ENCODE measurements at places on chromosomes 6 and 20.

DNA sequence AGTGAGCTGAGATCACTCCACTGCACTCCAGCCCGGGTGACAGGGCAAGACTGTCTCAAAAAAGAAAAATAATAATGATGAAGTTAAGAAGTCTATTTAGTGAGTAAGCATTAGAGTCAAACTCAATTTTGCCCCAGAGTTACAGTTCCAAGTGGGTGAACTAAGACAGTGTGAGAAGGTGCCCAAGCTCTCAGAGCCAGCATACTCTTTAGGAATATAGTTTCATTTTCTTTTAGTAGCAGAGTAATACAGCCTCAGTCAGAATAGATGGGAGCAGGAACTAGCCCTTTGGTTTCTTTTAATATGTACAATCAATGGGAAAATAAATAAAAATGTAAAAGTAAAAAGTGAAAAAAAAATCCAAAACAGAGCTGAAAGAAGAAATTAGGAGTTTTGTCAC lies 87.0 kb upstream of the ADGRF1 start:
- no peak for DNase-seq

DNA sequence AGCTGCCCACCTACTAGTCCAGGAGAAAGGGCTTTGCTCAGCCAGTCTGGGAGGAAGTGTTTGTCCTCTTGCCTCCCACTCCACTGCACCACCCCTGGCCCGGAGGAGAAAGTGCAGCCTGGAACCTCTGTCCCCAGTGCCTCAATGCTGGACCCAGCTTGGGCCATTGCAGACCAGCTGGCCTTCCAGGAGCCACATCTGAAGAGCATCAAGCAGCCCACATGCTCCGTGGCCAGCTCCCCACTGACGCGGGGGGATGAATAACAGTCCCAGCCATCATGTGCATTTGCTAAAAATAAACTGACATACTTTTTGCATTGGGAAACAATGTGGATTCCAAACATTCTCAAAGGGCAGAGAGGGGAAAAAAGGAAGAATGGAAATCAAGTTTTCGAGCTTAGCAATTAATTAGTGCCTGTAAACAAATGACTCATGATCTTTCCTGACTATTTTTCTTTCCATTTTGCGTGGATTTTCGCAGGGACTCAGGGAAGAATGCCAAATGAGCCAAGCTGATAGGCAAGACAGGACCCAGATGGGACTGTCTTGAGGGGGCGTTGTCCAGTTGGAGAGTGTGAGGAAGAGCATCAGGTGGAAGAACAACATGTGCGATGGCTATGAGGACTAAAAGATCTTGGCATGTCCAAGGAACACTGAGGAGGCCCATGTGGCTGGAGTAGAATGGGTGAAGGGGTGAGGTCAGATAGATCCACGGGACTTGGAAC lies 34.1 kb downstream of the CEBPB start:
- no peak for DNase-seq

- no peak for DNase-seq
Measured at GRCh38 chr20:9172851-9173250, 104.0 kb downstream of the PLCB4 start.

DNA sequence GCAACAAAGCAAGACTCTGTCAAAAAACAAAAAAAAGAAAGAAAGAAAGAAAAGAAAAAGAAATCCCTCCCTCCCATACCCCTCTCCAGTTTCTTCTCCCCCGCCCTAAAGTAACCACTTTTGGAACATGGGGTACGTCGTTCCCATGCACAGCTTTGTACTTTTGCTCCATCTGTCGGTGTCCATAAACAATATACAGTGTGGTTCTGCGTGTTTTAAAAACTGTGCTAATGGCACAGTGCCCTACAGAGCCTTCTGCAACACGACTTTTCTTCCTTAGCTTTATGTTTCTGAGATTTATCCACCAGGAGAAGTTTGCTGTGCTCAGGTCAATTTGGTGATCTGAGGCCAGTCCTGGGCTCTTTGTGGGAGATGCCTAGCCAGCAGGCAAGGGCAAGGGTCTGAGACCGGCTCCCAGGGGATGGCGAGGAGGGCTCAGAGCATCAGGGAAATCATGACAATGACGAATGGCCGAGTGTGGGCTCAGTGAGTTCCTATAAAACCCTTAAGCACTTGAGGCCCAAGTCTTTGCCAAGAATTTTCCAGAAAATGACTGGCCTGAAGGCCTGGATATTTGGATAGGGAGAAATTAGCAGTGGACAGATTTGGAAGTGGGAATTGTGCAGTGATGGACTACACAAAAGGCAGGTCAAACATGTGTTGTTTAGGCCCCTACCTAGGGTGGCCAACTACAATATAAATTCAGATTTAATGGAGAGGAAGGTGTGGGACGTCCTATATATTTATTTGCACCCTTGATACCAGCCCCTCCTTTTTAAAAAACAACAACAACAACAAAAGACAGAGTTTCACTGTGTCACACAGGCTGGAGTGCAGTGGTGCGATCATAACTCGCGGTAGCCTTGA lies 1.9 kb upstream of the BCAS4 start:
- DNase-seq: no peak

- DNase-seq: no peak
Measured at GRCh38 chr6:153073841-153074240, 57.2 kb downstream of the RGS17 start.

GRCh38 chr6:134295953-134296553 lies 21.9 kb downstream of the SGK1 start:
- no peak for DNase-seq

GRCh38 chr6:110180228-110181008 lies at the start of gene CDC40:
Gene CDC40, plus strand, starts transcription at chr6:110180427. Its CDS starts 18 bp downstream, at chr6:110180445.
- DNase-seq: peak; percentile 36

- no peak for DNase-seq
Measured at GRCh38 chr6:43887340-43887858, 117.4 kb downstream of the VEGFA start.

GRCh38 chr6:148800536-148800935 lies 53.7 kb downstream of the UST start:
- DNase-seq: no peak

DNA sequence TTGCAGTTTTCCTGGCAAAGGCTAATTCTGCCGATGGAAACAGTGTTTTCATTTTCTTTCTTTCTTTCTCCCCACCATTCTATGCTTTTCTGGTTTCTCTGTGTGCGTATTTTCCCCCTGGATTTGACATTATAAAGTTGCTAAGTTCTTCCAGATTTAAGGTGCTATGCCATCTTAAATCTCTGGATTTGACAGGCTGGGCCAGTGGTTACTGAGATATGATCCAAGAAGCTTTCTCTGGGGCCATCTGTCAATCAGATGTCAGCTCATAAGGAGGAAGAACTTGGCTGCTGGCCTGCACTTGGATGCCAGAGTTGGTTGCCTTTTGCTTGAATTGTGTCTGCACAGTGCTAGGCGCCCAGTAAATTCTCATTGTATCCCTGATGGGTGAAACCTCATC lies 39.7 kb downstream of the SLC2A10 start:
- DNase-seq: no peak
